ENCODE measurements at places on chromosomes 1 and 21.

DNA sequence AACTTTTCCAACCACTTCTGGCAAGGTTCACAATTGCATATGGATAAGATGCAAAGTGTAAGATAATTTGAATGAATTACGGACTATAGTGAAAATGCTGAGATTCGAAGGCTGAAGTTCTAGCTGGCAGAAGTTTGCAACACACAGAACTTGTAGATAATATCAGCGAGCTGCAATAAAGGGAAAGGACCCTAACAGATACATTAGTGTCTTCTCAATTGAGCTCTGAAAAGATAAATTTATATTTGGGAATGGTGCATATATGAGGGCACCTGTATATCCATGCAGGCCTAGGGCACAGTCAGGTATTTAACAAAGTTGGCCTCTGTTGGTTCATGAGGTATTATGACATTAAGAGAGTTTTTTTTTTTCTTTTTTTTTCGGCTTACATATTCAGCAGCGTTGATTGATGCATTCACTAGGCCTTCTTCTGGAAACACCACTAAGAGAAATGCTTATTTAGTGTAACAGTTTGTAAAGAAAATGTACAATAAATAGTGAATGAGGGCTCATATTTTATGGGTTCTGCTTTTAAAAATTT lies 2.2 kb downstream of the NFIA start:
- DNase-seq = no peak

DNA sequence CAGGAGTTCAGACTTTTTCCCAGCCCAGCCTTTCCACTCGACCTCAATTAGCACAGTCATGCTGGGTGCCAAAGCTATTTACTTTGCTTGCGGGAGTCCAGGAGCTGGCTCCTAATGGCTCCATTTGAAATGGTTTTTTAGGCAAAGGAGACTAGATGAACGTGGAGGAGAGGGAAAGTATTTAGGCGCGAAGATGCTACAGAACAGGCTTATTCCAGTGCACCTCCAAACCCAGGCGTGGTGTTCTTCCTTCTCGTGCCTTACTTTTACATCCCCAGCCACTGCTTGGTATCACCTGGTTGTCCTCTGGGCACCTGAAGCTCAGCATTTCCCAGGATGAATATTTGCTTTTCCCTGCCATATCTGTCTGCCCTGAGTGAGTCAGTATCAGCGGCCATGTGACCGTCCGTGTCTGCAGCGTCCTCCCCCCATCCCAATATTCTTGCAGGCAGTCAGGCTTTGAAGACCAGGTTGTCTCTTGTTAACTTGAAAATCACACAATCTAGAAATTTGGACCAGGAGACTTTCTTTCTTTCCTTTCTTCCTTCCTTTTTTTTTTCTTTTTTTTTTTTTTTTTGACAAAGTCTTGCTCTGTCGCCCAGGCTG lies 198.5 kb downstream of the DYRK1A start:
- DNase-seq = no peak

DNA sequence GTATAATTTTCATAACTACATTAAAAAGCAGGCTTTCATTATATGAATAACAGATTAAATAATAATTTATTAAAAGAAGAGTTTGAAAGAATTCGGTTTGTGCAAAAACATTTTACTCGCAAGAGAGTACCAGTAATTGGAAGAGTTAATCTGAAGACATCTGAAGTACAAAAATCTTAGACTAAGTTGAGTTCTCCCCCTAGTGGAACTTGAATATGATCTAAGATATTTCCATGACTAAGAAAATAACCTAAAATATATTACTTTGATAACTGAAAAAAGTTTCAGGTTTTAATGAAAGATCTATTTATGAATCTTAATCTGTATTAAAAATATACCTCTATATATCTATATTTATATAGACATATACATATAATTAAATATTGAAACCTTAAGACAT lies 112.5 kb upstream of the GFI1 start:
- no peak for DNase-seq

- DNase-seq = no peak
Measured at GRCh38 chr1:205339717-205340116, 17.0 kb downstream of the KLHDC8A start.

DNA sequence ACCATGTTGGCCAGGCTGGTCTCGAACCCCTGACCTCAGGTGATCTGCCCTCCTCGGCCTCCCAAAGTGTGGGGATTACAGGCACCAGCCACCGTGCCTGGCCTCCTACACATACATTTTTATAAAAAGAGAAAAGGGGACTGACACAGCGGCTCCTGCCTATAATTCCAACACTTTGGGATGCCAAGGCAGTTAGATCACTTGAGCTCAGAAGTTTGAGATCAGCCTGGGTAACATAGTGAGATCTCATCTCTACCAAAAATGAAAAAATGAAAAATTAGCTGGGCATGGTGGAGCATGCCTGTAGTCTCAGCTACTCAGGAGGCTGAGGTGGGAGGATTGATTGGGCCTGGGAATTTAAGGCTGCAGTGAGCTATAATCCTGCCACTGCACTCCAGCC lies 23.4 kb downstream of the ZNF281 start:
- no peak for DNase-seq

- no peak for DNase-seq
Measured at GRCh38 chr1:171429137-171429536, 56.2 kb upstream of the PRRC2C start.

- no peak for DNase-seq
Measured at GRCh38 chr21:32415451-32416398, 3.2 kb downstream of the EVA1C start.

DNA sequence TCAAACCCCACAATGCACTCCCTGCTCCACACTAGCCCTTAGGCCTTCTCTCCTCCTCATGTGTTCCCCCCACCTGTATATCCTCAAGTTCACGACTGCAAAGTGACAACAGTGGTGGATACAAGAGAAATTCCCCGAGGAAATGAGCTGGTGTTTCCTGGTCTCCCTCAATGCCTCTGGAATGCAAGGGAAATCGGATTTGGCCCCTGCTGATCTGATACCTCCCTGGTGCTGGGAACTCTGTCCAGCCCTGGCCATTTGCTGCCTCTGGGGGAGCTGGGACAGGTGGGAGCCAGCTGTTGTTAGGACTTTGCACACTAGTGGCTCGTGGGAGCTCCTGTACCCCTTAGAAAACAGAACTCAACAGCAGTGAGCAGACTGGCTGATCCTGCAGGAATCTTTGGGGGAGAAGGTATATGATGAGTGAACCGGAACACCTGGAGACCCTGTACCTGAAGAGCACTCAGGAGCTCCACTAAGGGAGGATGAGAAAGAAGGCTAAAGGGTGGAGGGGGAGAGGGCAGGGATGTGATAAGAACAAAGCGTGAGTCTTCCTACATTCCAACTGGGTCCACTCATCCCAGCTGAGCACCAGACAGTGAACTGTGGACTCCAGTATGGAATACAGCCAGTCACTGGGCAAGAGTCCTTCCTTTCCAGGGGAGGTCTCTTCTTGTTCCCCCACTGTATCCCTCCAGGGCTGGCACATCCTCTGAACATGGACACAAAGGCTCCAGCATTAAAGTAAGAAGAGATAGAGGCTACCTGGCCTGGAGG lies 69.3 kb downstream of the PLXNA2 start:
- DNase-seq = no peak

- no peak for DNase-seq
Measured at GRCh38 chr1:153081736-153082135, 10.3 kb upstream of the SPRR2B start.

DNA sequence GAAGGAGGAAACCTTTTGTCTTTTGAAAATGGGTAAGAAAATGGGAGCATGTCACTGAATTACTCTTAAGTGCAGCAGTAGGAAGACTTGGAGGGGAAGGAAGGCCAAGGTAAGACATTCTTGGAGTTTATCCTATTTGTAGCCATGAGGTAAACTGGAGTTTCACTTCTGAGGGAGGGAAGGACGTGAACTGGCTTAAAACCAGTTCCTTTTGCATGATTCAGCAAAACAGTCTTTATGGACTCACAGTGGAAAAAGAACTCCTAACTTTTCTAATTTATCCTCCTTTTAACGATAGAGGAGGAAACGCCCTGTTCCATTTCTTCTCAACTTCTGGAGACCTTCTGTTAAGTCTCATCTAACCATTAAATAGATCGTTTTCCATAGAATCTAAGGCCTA lies 2.5 kb downstream of the PRDX6 start:
- no peak for DNase-seq

GRCh38 chr1:230735447-230735846 lies 11.7 kb upstream of the CAPN9 start:
- DNase-seq = no peak

GRCh38 chr1:159282118-159282517 lies 20.0 kb upstream of the FCER1A start:
- no peak for DNase-seq

- peak; percentile 44 for DNase-seq
Measured at GRCh38 chr21:20943561-20943997, 54.6 kb upstream of the NCAM2 start.

GRCh38 chr1:112048421-112048820 lies 59.0 kb upstream of the KCND3 start:
- DNase-seq = no peak

DNA sequence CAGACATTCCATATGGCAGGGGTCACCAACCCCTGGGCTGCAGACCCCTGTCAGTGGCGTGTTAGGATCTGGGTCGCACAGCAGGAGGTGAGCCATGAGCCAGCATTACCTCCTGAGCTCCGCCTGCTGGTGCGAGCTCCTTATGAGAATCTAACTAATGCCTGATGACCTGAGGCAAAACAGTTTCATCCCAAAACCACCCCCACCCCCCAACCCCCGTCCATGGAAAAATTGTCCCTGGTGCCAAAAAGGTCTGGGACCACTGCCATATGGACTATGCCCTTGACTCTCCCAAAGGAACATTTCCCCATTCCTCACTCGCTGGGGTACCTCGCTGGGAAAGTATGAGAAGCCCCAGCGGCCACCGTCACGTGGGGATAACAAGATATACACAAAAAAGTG lies 6.4 kb upstream of the CPT2 start:
- DNase-seq = no peak

DNA sequence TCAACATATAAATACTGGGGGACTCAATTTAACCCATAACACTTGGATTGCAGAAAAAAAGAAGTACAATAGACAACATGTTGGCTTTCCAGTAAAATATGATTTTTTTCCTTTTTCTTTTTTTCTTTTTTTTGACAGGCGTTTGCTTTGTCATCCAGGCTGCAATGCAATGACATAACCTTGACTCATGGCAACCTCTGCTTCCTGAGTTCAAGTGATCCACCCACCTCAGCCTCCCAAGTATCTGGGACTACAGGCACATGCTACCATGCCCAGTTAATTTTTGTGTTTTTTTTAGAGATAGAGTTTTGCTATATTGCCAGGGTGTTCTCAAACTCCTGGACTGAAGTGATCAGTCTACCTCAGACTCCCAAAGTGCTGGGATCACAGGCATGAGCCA lies 1512.0 kb upstream of the PRMT6 start:
- DNase-seq = no peak

GRCh38 chr1:47257224-47257623 lies 25.2 kb upstream of the TAL1 start:
- DNase-seq = no peak

GRCh38 chr1:219883400-219884332 lies 44.7 kb downstream of the SLC30A10 start:
- DNase-seq = no peak

- DNase-seq = no peak
Measured at GRCh38 chr1:186175588-186175987, 199.5 kb downstream of the TPR start.

- no peak for DNase-seq
Measured at GRCh38 chr1:164256456-164256855, 302.5 kb upstream of the PBX1 start.

DNA sequence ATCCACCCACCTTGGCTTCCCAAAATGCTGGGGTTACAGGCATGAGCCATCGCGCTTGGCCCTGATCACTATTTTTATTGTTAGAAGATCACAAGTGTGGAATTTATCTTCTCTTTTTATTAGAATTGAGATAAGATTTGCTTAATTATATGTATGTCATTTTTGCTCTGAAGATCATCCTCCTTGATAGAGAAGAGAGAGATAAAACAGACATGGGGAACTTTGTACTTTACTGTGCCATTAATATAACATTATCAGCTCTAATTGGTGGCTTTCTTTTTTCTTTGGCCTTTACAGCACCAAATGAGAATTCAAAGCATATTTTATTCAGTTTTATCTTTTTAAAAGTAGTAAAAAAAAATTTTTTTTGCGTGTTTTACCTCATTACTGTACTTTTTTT lies 46.8 kb downstream of the SCP2 start:
- no peak for DNase-seq

GRCh38 chr1:230493264-230493663 lies 67.1 kb upstream of the PGBD5 start:
- no peak for DNase-seq

DNA sequence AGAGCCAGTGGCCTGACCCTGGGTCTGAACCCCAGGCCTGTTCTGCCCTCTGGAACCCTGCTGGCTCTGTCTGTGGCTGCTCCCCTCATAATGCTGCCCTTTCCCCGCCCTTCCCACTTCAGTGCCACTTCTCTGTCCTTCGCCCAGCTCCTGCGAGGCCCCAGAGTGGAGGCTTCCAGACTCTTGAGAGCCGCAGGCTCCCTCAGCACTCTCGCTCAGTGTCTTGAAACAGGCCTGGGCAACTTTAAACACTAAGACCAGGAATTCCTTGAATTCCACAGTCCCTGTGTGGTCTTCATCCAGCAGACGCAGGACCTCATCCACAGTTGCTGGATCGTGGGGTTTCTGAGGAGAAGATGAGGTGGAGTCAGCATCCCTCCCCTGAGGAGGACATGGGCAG lies 3.5 kb downstream of the CRNN start:
- no peak for DNase-seq

- no peak for DNase-seq
Measured at GRCh38 chr1:39453603-39454002, 37.8 kb upstream of the BMP8A start.

- DNase-seq = no peak
Measured at GRCh38 chr1:198281911-198282310, 125.1 kb downstream of the NEK7 start.

GRCh38 chr1:82162486-82163420 lies 362.0 kb downstream of the ADGRL2 start:
- no peak for DNase-seq

DNA sequence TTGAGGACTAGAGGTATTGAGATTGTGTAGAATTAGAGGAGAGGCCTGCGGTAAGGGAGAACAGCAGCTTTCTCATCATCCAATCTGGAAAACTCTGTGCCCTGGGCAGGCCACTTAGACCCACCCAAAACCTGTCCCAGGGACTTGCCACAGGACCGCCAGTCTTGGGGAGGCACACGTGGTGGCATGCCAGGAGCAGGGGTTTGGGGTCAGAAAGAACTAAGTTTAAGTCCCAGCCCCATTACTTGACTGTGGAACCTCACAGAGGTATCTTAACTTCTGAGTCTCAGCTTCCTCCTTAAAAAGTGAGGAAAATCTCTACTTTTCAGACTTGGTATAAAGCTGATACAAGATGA lies 356.6 kb downstream of the HHAT start:
- no peak for DNase-seq

DNA sequence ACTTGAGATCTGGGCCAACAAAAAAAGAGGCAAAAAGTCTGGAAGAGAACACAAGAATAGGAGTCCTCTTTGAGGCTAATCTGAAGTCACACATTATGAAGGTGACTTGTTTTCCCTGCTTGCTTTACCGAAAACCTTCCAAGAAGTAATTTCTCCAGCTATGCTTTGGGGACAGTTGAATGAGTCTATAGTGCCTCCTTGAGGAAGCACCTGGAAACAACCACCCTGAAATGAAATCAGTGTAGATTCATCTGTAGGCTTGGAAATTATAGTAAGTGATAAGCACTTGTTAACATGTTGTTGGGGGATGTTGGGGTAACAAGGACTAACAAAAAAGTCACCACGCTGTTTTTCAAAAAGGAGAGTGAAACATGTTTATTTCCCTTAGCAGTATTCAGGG lies 23.4 kb upstream of the RPTN start:
- DNase-seq = no peak
